Right ventricle myocardium superior (tissue), 1 donor: ENCODE measurements at places on chromosomes 13 and 19.

DNA sequence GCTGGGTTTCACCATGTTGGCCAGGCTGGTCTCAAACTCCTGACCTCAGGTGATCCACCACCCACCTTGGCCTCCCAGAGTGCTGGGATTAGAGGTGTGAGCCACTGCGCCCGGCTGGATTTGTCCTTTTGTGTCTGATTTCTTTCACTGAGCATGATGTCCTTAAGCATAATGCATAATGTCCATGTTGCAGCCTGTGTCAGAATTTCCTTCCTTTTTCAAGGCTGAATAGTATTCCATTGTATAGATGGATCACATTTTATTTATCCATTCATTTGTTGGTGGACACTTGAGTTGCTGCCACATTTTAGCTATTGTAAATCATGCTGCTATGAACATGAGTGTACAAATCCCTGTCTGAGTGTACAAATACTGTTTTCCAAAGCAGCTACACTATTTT is 25.5 kb downstream of the RFX2 start:
- DNase-seq = no peak

DNA sequence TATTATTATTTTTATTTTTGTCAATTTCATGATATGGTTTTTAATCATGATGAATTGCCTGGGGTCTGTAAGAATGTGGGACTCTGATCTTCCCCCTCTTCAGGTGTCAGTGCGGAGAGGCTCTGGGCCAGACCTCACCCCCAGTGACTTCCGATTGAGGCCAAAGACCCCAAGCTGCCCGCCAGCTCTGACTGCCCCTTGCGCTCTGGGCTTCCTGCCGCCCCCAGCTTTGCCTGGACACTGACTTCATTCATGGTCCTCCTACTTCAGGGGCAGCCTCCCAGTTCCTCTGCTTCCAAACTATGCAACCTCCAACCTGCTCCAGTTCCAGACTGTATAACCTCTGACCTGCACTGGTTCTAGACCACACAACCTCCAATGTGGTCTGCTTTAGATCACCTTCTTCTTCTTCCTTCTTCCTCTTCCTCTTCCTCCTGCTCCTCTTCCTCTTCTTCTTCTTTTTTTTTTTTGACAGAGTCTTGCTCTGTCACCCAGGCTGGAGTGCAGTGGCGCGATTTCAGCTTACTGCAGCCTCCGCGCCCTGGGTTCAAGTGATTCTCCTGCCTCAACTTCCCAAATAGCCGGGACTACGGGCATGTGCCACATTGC is 6.7 kb upstream of the PPP5C start:
- no peak for DNase-seq

DNA sequence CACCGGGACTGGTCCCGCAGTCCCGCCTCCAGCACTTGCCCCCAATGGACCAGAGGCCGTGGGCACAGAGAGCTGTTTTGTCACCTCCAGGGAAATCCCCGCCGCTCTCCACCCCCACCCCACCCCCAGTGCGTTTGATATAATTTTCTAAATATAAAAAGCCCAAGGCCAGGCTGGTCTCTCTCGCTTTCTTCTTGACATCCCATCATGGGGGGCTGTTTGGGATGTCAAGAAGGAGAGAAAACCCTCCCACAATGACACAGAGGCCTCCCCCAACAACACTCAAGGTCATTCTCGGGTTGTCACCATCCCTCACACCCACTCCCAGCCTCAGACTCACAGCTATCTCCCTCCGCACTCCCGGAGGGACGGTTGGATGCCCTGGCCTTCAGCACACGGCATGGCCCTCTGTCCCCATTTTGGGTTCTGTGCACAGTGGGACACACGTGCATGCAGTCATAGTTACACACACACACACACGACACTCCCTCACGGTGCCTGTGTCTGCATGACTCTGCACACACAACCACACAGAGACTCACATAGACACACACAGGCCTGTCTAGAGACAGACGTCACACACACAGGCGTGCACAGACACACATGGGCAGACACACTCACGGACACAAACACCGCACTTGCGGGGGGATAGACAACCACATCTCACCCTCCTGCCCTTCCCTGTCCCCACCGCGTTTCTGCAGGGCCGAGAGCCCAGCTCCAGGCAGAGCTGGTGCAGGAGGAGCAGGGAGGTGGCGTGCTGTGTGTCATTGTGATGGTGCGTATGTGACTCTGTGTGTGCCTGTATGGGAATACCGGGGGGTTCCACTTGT is 4.8 kb upstream of the NFIC start:
- DNase-seq = no peak

DNA sequence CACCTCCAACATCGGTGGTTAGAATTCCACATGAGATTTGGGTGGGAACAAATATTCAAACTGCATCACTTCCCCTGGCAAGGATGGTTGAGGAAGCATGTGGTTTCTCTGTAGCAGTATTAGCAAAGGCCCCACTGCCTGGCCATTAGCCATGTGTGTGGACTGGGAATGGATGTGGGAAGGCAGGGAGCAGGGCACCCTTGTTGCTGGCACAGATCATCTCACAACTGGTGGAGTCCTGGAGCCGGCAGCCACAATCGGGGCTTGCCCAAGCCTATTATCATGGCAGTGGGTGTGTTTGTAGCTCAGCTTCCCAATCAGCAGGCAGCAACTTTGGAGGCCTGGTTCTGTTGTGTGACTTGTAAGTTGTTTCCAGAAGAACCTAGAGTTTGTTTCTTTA is 391.9 kb downstream of the DLEU7 start:
- DNase-seq = peak; percentile 44

DNA sequence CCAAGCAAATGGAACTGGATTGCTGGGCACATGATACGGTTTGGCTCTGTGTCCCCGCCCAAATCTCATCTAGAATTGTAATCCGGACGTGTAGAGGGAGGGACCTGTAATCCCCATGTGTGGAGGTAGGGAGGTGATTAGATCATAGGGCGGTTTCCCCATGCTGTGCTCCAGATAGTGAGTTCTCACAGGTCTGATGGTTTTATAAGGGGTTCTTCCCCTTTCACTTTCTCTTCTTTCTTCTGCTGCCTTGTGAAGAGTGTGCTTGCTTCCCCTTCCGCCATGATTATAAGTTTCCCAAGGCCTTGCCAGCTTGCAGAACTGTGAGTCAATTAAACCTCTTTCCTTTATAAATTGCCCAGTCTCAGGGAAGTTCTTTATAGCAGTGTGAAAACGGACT is 32.6 kb upstream of the MTIF3 start:
- no peak for DNase-seq

DNA sequence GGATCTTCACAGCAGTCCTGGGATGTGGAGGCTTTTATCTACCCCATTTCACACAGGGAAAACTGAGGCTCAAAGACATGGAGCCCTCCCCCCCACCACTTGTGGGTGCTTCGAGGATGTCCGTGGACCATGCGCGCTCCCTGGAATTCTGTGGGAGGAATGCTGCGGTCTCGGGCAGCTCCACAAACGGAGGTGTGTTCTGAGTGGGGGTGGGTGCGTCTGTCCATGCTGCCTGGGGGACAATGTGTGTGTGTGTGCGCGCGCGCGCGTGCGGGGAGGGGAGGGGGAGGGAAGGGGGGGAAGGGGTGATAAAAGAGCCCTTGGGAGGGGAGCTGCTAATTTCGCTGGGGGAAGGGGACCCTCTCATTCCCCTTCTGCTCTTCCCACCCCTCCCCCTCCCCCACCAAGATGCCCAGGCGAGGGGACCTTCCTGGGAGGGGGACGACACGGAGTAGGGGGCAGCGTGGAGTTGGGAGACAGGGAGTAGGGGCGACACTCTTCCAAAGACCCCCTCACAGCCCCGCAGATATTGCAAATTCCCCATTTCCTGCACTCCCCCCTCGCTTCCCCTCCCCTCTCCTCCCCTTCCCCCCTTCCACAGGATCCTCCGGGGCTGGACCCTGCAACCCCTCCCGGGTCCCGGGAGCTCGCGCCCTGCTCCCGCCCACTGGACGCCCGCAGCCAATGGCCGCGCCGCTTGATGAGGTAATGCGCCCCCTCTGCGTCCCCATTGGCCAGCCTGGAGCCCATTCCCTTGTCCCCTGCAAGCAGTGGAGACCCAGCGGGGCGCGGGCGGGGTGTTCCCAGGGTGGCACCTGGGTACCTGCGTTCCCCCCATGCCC is 18.9 kb upstream of the ZNRF4 start:
- no peak for DNase-seq

DNA sequence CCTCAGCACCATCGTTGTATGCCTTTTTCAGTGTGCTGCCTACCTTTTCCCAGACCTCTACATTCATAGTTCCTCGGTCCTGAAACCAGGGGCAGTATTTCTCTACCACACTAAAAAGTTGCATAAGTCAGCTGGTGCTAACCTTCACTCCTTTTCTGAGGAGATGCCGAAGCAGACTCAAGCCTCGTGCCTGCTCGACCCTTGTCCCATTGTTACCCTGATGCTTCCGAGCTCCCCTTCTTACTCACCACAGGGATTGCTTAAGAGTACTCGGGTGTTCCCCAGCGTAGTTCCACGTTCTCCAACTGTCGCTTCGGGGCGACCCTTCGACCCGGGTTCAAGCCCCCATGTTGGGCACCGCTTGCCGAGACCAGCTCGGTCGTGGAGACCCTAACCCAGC is 19.0 kb upstream of the IL17D start:
- no peak for DNase-seq

GRCh38 chr13:98105929-98106336 is 37.0 kb upstream of the FARP1 start:
- DNase-seq = no peak
